H1 (cell line): ENCODE measurements at places on chromosomes 2 and 18.

DNA sequence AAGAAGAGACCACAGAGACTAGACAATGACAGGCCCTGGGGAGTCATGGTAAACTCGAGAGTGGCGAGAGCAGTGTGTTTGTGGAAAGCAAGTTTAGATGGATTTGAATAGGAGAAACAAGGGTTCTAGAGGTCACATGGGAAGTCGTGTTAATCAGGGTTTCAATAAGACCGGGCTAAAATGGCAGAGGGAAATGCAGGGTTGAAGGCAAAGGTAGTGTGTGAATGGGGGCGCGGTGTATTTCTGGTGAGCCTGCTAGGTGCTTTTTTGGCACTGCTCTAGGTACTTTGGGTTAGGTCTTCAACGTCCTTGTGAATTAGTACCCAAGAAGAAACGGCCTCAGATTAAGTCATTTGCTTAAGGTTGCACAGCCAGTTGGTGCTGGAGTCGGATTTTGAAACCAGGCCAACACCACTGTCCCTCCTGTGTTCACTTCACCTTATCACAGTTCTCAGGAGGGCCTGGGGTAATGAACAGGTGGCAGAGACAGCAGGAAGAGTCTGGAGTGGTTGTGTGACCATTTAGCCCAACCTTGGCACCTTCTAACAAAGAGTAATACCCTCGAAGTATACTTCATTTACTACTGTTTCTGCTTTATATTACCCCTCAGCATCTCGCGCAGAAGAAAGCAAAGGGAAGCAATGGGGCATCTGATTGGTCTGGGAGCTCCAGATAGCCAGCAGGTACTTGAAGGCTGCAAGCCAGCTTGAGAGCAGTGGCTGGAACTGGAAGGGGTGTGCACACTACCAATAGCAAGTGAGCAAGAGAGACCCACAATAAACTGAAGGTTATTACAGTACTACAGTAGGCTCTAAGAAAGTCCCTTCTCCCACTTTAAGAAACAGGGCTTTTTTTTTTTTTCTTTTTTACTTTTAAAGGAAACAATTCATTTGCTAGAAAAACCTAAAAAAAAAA, 33.4 kb upstream of the GAREM2 start:
- no peak for DNase-seq

DNA sequence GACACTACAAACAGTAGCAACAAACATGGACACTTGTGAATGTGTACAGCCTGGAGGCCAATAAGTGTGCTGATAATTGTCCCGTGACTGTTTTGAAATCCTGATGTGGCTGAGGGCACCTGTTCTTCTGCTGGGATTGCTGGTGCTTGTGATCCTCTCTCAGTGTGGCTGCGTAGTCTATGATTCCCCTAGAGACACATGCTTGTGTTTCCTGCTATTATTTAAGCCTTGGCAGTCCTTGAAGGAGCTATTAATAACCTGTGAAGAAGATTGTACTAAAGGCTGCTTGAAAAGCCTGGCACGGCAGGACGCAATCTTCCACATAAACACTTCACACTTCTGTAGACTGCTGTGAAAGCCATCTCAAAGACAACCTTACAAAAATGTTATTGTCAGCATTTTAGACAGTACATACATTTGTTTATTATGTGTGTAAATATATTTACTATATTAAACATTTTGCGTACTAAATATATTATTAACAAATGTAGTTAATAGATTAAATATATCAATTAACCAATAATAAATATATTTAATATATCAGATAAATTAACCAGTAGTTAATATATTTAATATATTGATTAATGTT, 71.4 kb downstream of the GALR1 start:
- no peak for DNase-seq

DNA sequence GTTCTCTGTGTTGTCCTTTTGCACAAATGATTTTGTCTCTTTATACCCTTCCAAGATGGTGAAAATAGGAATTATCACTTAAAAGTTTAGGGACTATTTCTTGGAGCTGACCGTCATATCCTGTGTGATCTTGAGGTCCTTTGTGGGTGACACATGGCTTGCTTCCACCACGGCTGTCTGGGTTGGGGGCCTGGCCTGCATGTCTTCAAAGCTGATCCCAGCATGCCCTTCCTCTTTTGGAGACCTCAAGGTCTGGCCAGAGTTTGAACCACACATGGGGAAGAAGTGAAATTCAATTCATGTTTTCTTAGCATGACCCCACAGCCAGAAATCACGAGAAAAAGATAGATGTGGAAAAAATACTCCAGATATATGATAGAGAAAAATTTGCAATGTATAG, 14.0 kb downstream of the SFTPB start:
- DNase-seq, result no peak

DNA sequence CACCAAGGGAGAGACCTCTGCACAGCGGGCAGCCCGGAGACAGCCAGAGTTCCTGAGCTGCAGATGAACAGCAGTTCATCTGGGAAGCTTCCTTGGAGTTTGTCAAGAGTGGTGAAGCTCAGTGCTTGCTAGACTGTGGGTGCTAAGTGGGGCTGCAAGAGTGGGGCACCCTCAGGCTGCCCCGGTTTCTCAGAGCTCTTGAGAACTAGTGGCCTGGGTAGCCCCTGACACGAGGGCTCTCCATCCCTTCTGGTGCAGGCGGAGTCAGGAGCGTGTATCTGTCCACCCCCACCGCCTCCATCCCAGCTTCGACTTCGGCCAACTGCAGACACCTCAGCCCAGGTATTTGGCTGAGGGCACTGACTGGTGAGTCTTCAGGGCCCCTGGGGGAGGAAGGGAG, 222.0 kb downstream of the LOXHD1 start:
- no peak for DNase-seq

- no peak for DNase-seq
Measured at GRCh38 chr2:96870626-96871255, 861 bp upstream of the SEMA4C start.

DNA sequence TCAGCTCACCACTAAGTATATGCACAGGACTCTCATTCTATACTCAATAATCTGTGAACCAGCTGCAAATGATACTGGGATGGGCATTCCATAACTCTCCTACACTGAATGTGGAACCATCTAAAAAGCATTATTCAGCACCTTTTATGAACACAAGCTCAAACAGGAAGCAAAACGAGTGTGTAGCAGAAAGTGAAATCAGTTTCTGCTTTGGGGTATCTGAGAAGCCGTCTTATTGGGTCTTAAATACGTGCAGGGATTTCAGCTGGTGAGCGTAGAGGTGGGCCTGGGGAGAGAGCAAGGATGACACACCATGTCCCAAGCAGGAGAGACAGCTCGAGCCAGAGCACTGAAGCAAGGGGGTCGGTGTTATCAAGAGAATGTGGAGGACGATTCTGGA, 120.0 kb upstream of the TTN start:
- DNase-seq, result no peak

DNA sequence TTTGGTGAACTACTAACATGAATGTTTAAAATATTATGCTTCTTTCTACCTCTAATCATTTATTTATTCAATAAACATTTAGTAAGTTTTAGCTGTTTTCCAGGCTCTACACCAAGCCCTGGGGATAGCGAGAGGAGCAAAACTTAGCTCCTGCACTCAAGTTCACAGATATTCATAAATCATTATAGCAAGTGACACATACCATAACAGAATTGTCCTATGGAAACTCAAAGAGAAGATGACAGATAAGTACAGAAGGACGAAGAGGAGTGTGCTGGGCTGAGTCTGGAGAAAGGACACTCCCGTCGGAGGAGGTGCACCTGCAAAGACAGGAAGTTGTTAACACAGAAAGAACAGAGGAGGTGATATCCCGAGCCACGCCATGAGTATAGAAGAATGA, 13.9 kb upstream of the VIT start:
- no peak for DNase-seq

- no peak for DNase-seq
Measured at GRCh38 chr2:217231212-217231611, 371.3 kb upstream of the TNP1 start.

DNA sequence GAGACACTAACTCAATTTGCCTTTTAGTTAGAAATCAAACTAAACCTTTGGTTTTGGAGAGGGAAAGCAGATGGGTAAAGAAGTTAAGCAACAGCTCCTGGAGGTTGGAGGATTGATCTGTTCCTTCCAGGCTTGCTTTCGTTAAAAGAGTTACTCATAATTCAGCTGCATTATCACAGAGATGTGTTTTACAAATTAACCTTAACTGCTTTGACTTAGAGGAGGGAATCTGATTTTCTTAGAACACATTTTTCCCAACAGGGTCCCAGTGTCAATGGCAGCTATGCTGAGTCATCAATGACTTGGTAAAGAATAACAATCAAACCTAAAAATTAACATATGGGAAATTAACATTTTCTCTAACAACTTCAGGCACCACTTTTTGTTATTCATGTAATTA, 113.4 kb downstream of the COPS8 start:
- no peak for DNase-seq

DNA sequence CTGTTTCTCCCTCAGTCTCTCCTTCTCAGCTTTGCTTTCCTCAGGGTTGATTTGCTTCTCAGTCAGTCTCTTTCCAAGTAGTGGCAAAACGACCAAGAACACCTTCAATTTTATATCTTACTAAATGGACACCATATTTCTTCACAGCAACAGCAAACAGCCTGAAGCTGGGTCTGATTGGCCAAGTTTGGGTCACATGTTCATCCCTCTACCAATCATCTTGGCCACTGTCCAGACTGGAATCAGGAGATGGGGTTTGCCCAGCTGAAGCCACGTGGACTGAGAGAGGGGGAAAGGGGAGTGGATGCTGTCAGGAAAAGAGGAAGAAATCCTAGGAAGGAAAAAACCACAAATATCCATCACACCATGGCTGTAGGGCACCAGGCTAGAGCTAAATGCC, 42.0 kb upstream of the ACMSD start:
- no peak for DNase-seq

DNA sequence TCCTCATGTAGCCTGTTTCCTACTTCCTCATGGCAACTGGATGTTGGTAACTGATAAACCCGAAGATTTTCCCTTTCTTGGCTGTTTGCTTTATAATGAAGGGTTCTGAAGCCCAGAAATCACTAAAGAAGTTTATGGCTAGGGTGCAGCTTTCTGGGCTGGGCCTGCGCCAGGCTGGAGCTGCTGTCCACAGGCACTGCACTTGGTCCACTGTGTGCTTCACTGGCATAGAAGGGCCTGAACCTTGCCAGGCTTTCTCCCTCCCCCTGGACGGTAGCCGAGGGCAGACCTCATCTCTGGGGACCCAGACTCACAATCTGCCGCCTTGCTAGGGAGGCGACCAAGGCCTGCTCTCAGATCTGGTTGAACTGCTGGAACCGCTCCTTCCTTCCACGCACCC, 133.3 kb upstream of the SPRED2 start:
- DNase-seq, result no peak

GRCh38 chr18:12015416-12016062, 34.2 kb downstream of the IMPA2 start:
- DNase-seq, result no peak

DNA sequence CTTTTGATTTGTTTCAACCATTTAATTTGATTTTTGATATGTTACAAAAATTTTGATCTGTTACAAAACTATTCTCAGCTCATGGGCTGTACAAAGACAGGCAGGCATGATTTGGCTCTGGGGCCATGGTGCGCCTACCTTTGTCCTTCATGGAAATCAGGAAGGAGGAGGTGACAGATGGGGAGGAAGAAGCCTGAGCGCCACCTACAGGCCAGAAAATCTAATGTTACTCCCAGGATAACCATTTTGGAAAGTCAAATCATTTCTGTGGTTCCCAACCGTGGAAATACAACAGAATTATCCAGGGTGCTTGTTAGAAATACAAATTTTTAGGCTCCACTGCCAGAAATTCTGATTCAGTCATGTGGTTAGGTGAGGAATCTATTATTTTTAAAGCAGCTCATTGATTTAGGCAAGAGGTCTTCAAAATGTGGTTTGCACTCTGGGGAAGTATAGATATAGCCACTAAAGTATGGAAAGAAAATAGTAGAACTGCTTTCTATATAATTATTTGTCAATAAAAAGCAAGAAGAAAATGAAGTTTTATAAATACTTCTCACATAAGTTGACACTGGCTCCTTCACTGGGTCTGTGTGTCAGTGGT, 93.9 kb downstream of the EVA1A start:
- DNase-seq, result peak; percentile 80

GRCh38 chr2:166700079-166700478, 188.2 kb upstream of the XIRP2 start:
- DNase-seq, result no peak

DNA sequence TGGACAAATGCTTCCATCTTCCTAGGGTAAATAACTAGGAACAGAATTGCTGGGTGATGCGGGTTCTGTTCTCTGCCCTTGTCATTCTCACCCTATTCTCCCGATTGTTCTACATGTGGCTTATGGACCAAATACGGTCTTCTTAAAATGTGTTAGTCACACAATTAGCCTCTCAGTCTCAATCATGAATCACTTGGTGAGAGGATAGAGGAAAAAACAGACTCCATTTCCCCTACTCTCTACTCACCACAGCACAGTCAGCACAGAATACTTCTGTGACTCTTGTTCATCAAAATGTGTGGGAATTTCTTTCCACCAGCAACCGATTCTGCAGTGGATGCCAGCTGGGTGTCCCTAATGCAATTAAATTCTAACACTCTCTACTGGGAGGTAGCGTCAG, 125.2 kb downstream of the SH3BP4 start:
- DNase-seq, result no peak

DNA sequence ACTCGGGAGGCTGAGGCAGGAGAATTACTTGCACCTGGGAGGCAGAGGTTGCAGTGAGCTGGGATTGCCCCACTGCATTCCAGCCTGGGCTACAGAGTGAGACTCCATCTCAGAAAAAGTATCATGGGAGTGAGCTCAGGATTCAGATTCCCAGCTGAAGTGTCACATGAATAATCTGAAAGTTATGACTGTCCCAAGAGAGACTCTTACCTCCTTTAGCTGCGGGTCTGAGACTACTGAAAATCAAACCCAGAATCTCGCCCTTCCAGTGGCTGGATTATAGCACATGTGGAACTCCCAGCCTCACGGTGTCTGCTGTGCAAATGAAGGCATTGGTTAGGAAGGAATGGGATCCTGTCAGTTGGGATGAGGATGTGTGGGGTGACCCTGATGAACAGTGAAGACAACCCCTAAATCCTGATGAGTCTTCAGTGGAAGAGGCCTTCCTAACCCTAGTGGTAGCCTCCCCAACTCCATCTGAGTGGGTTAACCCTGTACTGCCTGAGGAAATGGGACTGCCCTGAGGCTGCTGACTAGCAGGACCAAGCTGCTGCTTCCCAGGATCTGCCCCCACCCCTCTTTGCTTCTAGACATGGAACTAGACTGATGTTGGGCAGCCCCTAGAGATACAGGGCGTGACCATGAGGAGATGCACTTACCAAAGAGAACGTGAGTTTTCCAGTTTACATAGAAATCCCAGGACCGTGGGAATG, 16.5 kb downstream of the BOK start:
- DNase-seq, result no peak

DNA sequence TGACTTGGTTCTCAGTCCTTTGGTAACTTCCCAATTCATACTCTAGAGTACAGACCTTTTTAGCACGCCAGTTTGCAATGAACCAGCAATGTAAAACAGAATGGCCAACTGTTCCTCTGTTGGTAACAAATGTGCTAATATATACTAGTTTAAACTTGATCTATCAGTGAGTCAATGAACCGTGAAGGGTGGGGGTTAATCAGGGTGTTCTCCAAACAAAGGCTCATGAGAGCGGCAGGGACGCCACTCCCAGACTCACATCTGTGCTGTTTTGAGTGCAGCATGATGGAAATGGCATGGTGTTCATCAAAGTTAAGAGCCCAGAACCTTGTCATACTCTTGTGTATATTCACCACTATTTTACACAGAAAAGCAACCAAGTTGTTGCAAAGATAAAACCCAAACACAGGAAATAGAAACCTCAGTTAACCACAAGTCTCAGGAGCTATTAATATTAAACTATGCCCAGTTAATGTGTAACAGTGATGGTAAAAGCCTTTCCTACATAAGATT, 70.3 kb downstream of the CERKL start:
- no peak for DNase-seq
